ENCODE measurements at places on chromosomes 6 and 20.

GRCh38 chr6:142551274-142551811 is 249.5 kb downstream of the ADGRG6 start:
- no peak for DNase-seq

DNA sequence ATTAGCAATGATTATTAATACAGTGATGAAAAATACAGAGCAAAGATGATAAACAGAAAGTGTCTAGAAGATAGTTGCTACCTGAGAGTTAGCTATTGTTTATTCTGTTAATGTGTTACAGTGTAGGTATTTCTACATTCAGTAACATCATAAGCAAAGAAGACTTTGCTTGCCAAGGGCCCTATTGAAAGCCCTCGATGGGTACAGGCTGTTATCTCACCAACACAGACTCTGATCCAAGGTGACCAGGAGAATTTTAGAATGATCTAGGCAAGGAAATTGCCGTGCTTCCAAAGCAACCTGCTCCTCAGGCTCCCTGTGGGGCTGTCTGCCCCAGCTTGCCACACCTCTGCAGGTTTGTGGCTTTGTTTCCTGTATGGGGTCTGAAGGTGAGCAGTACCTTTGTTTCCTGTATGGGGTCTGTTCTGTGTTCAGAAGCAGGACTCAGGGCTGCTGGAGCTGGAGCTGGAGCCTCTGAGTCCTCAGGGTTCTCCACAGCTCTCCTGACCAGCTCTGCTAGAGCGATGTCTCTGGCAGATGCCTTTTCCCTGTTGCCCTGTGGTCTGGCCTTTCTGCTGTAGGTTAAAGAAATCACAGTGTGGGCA is 32.5 kb downstream of the PHACTR3 start:
- no peak for DNase-seq

DNA sequence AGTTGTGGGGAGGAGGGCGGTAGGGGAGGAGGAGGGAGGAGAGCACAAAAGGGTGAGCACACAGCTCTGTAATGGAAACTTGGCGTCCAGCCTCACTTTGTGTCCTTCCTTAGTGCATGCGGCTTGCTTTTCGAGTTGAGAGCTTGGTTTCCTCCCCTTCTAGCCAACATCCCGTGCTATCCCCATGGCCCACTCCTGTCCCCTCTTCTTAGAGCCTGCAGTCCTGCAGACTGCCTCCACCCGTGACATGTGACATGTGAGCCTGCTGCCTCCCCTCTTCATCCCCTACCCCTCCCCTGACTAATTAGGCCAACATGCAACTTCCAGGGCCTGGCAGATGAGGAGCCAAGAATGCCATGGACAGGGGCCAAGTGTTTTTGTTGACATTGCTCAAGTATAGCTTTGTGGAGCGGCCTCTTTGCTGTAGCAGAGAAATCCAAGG is 63.2 kb downstream of the SLC24A3 start:
- no peak for DNase-seq

DNA sequence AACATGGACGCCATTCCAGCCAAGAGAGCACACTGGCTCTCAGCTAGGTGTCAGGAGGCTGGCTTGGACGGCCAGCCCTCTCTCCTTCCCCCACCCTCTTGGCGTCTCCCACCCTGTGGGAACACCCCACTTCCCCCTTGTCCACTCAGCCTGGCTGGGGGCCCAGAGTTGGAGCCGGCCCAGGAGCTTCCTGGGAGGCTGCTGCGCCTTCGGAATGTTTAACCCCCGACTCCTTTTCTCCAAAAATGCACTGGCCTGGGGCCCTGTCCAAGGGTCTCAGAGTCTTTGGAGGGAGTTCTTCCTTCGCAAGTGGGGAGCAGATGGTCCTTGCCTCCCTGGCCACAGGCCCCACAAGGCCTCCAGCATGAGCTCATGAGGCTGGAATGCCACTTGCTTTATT is 4.1 kb downstream of the ADAM33 start:
- no peak for DNase-seq

- no peak for DNase-seq
Observed at GRCh38 chr6:12545619-12546409, 170.8 kb upstream of the PHACTR1 start.

- no peak for DNase-seq
Observed at GRCh38 chr6:4185846-4186245, 50.5 kb upstream of the ECI2 start.

GRCh38 chr6:55569638-55570037 is 9.4 kb downstream of the HMGCLL1 start:
- no peak for DNase-seq

GRCh38 chr6:168676552-168677322 is 235.8 kb downstream of the SMOC2 start:
- no peak for DNase-seq

DNA sequence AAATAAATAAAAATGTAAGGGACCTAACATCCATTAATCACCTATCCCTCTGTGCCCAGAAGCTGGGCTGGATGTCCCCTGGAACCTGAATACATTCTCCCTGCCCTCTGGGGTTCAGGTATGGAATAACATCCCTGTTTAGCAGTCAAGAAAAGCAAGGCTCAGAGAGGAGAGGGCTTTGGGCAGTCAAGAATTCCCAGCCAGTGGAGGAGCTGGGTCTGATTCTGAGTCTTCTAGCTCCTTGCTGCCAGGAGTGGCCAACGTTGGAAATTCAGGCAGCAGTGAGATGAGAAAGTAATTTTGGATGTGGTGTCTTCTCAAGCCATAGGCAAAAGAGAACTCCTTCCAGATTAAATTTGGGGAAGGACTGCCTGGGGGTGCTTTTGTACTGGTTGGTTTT is 42.6 kb upstream of the ZNFX1 start:
- no peak for DNase-seq

DNA sequence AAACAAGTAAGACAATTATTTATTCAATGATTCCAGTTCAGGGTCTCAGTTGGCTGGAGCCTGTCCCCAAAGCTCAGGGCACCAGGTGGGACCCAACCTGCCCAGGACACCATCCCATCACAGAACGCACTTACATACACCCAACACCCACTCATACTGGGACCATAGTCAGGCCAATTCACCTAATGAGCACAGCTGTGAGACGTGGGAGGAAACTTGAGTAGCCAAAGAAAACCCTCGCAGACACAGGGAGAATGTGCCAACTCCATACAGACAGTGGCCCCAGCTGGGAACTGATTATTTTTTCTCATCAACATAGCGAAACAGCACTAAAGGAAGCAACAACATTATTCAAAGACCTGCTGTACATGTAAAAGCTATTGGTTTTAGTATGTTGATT is 58.6 kb upstream of the DOK5 start:
- no peak for DNase-seq

DNA sequence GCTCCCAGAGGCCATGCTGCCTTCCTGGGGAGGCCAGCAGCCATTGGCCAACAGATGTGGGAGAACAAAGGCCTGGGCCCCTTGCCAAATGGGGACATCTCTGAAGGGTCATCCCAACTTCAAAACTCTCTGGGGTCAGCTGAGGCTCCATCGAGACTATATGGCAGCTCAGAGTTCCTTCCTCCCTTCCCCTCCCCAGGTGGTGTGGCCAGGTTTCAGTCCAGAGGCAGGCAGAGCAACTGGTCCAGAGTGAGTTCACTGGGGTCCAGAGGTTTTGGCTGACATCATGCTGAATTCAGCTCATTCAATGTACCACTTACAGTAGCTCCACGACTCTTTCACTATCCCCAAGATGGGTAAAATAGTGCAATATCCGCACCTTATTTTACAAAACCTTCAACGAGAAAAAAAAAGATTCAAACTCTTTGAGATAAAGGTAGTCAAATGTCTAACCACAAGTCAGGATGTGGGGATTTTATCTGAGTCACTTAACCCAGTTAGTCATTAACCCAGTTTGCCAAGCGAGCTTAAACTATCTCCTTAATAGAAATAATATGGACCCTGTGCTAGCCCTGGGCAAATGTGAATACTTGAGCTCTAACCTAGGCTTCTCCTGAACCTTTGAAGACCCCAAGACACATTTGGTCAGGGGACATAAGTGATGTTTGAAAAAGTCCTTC is 108.4 kb upstream of the PLEKHG1 start:
- no peak for DNase-seq

- no peak for DNase-seq
Observed at GRCh38 chr6:22921828-22922227, 352.5 kb downstream of the HDGFL1 start.

DNA sequence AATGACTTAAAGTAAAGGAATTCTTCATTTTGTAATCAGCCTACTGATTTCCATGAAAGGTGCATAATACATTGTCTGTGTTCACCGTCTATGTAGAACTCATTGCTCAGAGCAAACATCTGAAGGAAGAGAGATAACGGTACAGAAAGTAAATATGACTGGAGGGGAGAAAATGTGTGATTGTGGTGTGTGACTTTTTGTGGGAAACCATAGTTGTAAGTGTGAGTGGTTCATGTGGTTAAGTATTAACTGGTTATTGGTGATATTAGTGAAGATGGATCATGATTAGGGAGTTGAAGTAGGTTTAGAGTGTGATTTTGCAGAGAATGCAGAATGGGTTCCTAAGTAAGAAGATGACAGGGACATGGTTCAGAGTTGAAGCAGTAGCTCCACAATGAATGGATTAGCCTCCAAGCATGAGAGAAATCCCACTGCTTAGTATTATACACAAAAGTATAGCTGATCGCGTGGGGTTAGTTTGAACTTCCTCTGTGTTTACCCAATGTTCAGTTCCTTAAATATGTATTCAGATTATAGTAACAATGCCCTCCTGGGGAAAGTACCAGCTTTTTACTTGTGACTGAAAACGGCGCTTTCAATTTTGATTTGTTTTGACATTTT is 368.9 kb downstream of the UTRN start:
- DNase-seq: no peak

GRCh38 chr20:45910670-45911485 is 1.1 kb downstream of the PLTP start:
- peak; percentile 96 for DNase-seq

DNA sequence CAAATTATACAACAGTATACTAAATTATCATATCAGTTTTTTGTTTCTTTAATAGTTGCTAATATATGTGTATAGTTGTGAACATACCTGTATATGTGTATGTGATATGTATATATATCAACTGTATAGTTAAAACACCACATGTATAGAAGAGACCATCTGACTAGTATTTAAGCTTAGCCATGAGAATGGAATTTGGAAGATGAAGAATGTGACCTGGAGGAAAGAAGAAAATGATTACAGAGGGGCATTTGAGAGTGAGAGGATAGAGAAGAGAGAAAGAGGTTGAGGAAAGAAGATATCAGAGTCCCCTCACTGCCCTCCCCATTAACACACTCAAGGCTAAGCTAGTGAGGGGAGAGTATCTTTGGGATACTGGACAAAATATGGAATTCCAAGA is 335.9 kb downstream of the BCKDHB start:
- DNase-seq: no peak

GRCh38 chr6:37871616-37872372 is 52.3 kb downstream of the ZFAND3 start:
- DNase-seq: no peak

DNA sequence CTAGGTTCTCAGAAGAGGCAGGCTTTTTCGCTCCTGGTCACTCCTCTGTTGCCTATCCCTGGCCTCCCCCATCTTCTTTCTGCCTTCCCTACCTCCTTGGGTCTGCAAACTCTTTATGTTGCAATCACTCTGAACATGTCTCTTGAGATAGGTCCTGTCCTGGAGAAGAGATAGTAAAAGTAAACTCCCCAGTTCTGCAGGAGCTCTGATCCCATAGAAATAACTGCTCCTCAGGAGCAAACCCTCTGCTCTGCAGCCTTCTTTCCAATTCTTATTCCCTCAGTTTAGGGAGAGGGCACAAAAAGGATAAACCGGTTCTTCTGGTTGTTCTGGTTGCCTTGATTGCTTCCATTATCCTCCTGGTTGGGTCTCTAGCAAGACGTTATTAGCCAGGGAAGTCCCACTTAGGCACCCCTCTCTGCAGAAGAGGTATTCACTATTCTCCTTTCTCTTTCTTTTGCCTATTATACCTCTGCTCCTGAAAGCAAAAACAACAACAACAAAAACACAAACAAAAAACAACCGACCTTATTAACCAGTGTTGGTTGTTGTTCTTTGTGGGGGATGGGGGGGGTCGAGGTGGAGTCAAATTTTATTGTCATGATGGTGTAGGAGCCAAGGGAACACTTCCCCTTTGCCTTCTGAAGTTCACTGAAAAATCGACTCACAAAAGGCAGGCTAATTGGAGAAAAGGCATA is 973 bp downstream of the TRIM38 start:
- DNase-seq: no peak

DNA sequence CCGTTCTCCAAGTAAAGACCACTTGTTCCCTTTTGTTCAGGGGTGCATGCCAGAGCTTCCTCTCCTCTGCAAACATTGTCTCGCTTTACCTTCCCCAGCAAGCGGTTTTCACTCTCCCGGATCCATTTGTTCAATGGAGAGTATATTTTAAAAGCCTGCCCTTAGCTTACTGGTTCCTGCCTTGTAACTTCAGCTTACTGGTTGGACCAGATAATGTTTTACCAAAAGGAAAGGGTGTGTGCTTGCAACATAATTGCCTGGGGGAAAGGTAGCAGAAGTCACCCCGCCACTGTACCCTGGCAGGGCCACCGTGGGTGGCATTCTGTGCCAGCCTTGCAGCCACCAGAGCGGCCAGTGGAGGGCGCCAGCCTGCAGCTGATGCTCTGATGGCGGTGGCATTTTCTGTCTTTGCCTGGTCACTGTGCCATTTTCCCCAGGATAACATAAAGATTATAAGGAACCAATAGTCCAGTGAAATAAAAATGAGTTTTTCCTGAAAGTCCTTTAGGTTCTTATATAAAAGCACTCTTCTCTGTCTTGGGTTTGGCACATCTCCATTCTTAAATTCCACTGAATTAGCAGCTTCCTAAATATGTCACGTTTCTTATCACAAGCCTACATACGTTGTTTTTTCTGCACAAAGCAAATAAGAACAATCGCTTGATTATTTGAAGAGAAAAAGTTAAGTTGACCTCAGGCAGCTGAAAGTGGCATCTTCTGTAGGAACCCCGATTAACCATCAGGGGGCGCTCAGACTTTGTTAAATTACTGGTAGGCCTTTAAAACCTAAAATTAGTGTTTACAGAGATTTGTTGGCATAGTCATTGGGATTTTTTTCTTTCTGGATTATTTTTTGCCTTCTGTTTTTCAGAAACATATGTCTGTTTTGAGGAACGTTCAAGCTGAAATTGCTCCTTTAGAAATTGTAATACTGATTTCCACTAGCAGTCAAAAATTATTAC is 67.4 kb upstream of the XRN2 start:
- peak; percentile 30 for DNase-seq

- DNase-seq: peak; percentile 56
Observed at GRCh38 chr6:18211338-18211737, 53.0 kb downstream of the DEK start.
